ENCODE measurements at places on chromosomes 12 and 14. TPM values are rescaled to one million over a fixed set of nuclear protein-coding genes. Genes with fewer than 3 reads are reported as not detected.

The SSPN gene
- total RNA-seq, result not detected

GRCh38 chr12:2256453-2256852, 203.7 kb downstream of the CACNA1C start:
- H3K27ac ChIP-seq, result no peak overlapping the region
- no peaks in the 10 kb centered on the region for H3K4me1 ChIP-seq
- H3K27me3 ChIP-seq, result no peaks in the 10 kb centered on the region
- DNase-seq, result no peak
- no peak overlapping the region for H3K4me3 ChIP-seq

DNA sequence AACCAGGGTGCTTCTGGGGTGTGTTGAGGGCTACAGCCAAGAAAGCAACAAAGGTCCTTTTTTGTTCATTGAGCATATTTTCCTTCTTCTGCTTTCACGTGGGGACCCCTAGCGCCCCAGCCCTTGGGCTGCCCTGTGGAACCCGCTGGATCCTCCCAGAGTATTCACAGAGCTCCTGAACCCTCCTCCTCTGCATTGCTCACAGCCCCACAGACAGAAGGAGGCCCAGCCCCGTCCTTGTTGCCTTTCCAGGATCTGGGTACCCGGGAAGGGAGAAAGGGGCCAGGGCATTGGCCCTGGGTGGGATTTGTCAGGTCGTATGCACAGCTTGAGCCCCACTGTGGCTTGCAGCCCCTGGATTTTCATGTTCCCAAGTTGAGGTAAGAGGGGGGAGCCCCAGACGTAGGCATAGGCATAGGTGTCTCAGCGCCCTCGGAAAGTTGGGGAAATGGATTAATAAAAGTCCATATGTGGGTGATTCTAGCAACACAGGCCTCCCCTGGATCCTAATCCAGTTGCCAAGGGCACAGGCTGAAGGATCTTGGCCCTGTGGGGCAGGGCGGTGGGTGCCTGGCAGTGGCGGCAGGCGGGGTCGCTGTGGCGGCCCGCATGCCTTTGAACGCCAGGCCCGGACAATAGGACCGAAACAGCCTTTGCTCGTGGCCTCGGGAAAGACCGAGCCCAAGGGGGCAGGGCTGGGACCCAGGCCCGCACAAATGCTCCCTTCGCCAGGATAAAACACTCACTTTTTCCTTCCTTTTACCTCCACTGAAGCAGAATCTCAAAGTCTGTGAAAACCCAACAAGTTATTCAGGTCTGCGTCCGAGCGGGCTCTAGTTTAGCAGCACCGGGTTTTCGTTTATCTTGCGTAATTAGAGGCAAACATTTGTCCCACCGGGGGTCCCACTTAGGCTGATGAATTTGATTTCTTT, 3.0 kb upstream of the HOXC10 start:
- H3K4me1 ChIP-seq, result peaks cover 31% of the 10 kb centered on the region
- no peak overlapping the region for H3K4me3 ChIP-seq
- no peak for DNase-seq

DNA sequence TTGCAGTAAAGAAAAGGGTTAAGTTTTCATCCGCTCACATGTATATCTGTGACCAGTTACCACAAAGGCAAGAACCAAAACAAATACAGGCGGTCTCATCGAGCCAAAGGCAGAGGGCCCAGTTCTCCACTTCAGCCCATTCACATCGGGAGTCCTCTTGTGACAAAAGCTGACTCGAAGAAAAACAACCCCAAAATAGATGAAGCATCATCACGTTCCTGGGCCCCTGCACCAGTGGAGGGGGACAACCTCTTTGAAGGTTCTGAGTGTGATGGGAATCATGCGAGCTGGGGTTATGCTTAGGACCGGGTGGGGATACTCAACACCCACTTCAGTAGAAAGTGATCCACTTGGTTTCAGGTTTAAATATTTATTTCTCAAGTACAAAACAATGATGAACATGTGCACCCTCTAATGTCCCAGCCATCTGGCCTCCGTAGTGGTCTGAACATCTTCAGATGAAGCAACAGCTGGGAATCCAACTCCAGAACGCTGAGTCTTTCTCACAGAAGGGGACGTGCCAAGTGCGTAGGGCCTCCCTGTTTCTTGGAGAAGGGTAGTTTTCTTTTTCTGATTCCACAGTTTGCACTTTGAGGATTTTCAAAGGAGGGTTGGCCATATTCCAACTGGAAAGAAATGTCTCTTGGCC, 8.4 kb downstream of the GSC start:
- H3K27me3 ChIP-seq, result no peaks in the 10 kb centered on the region
- no peaks in the 10 kb centered on the region for H3K36me3 ChIP-seq
- DNase-seq, result no peak
- H3K4me1 ChIP-seq, result no peaks in the 10 kb centered on the region
- H3K27ac ChIP-seq, result no peak overlapping the region

The WSCD2 gene
- 4.0 TPM for total RNA-seq

GRCh38 chr12:115455268-115455681, 771.3 kb upstream of the TBX3 start:
- H3K4me1 ChIP-seq, result peaks cover 2% of the 10 kb centered on the region
- no peak for DNase-seq
- H3K36me3 ChIP-seq, result no peaks in the 10 kb centered on the region
- no peak overlapping the region for H3K27ac ChIP-seq

DNA sequence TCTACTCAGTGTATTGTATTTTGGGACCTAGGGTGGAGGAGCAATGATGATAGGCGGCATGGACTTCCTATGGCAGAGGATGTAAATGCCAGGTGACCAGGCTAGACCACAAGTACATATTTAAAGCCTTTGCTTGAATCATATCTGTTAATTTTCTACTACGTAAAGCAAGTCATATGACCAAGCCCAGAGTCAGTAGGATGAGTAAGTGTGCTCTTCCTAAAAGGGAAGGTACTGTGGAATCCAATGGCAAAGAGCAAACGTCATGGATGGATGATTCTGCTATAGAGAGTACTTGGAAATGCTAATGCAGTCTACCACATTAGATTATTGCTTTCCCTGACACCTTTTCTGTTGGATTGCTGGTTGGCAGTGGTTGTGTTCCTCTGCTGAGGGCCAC, 16.8 kb downstream of the GPATCH2L start:
- H3K4me1 ChIP-seq, result no peaks in the 10 kb centered on the region
- no peaks in the 10 kb centered on the region for H3K27me3 ChIP-seq
- no peak for DNase-seq
- H3K4me3 ChIP-seq, result no peak overlapping the region
- H3K36me3 ChIP-seq, result peaks cover 73% of the 10 kb centered on the region

All from K562 (cell line).